Activated CD8-positive, alpha-beta memory T cell treated with anti-CD3 and anti-CD28 coated beads, Interleukin-2, amount 50 U/mL, for 48 hours (primary cell): ENCODE measurements at places on chromosomes 6 and 20.

DNA sequence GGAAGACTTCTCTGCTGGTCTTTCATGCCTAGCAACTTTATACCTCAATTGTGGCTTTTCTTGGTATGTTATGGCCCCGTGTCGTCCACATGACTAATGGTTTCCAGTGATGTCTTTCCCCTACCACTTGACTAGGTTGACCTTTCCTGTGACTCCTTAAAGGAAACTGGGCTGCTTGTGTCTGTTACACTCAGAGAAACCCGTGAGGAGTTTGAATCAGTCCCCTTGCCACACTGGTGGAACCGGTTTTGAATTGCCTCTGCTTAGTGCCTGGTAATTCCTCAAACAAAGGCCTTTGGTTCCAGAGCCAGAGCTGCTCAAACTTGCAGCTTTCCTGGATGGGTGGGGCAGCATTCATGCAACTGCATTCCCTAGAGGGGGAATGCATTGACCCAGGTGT lies 21.9 kb downstream of the ECT2L start:
- DNase-seq: peak; percentile 56

DNA sequence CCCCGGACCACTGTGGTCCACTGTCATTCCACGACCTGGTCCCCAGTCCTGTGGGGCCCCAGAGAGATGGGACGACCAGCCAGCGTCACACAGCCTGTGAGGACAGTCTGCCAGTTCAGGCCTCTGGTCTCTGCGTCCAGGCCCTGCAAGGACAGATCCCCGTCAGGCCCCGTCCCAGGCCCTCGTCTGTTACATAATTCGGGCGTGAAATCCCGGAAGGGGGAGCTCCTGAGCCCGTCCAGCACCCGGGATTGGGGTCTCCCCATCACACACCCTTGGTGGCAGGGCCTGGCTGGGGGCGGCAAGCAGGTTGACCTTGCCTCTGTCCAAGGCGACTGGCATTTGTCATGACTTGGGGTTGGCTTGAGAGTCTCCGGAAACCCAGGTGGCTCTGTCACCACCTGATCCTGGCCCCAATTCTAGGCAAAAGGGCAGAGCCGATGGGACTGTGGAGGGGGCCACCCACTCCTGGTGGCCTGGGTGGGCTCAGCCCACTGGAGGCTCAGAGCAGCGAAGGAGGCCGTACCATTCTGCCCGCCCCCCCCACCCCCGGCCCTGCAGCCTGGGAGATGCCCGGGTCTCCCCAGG lies 73.8 kb upstream of the GATA5 start:
- DNase-seq: no peak

GRCh38 chr20:24491041-24491756 lies 21.8 kb downstream of the SYNDIG1 start:
- no peak for DNase-seq

- no peak for DNase-seq
Measured at GRCh38 chr6:112879920-112880413, 532.8 kb downstream of the RFPL4B start.

DNA sequence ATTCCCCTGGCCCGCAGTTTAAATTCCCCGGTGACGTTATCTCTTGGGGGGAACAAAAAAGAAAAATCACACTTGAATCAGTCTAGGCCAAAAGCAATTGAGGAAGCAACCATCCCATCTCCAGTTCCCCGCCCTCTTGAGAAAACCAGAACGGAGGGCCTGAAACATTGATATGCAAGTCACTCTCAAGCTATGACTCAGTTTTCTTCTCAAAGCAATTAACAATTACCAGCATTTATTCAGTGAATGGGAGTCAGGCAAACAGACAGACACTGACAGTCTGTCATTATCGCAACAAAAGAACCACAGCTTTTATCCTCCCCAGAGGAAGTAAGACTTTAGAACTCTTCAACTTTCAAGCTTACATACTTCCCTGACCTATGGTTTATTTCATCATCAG lies 100.9 kb downstream of the OPRM1 start:
- no peak for DNase-seq

DNA sequence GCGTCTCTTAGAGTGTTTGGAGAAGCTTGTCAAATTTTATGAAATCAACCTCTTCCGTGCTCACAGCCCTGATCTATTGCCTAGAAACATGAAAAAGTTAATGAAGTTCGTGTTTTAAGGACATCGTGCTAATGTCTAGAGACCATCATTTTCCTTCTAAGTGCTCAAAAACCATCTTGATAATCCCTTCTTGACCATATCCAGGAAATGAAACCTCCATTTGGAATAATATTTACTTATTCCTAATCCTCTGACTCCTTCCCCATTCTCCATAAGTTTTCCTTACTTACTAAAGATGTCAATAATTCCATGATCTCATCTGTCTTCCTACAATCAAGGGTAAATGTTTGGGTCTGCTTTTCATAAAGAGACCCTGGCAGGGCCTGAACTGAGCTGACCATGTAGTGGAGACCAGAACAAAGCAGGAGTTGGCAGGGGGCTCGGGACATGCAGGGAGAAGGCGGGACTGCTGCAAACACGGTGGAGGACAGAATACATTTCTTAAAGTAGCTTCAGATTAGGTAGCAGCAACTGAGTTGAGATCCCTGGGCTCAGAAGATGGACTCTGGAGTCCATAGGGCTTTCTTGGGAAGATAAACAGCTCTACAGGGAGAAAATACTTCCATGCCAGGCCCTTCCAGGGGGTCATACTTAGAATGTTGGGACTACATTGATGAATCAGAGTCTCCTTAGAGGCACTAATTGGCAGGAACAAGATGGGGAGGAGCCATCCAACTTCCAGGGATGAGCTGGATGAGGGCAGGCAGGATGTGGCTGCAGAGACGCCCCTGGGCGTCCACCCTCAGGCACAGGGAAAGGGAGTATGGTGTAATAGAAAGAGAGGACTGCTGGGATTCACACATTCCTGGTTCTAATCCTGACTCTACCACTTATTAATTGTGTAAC lies 100.7 kb downstream of the RIN2 start:
- no peak for DNase-seq
